ENCODE measurements at places on chromosomes 6 and 20.

DNA sequence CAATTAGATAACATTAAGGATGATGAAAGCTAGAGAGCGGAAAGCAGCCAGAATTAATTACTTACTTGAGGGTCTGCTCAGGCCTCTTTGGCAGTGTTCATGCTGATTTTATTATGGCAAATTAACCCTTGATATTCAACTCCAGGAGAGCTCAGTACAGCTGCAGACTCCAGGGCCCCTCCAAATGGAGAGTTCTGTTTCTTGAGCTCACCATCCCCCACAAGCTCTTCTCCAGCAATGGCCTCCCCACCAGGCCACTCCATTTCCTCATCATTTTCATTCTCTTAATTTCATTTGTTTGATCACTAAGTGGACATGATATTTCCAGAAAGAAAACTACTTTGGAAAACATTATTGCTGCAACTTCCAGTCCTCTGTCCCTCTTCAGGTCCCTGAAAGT is 513.3 kb upstream of the NOX3 start:
- no peak for DNase-seq

DNA sequence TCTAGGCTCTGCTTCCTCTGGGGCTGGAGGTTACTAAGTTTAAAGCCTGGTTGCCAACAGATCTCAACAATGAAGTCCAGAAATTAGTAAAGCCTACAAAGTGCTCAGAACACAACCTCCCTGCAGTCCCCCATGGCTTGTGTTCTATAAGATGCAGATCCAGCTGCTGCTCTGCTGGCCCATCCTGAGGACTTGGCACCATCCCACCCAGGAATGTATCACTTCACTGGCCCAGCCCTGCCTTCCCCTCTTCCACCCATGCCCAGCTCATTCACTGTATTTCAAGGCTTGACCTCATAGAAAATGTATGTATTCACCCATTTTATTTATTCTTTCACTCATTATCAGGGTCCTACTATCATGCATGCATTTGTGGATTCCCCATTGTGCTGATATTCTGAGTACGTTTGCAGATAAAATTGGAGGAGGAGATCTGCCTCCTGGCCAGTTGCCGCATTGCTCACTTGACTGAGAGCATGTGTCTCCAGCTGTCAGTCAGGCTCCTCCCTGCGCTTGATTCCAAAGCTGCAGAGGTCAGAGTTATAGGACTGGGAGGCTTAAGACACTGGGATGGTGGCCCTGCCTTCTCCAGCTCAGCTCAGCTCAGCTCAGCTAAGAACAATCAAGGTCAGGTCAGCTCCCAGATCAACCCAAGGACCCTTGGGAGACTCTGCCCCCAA is 104.8 kb downstream of the MAFB start:
- DNase-seq, result no peak

GRCh38 chr20:51959066-51959542 is 156.8 kb upstream of the SALL4 start:
- DNase-seq, result no peak

GRCh38 chr6:162852840-162853577 is 125.2 kb downstream of the PACRG start:
- no peak for DNase-seq

- no peak for DNase-seq
These were observed 4.3 kb upstream of the COL20A1 start for GRCh38 chr20:63288581-63289251.

GRCh38 chr6:41280381-41281057 is 6.0 kb downstream of the TREM1 start:
- DNase-seq, result no peak

GRCh38 chr6:36533321-36533720 is 14.0 kb downstream of the STK38 start:
- DNase-seq, result no peak

- no peak for DNase-seq
These were observed 30.0 kb upstream of the TMEM14A start for GRCh38 chr6:52640916-52641315.

DNA sequence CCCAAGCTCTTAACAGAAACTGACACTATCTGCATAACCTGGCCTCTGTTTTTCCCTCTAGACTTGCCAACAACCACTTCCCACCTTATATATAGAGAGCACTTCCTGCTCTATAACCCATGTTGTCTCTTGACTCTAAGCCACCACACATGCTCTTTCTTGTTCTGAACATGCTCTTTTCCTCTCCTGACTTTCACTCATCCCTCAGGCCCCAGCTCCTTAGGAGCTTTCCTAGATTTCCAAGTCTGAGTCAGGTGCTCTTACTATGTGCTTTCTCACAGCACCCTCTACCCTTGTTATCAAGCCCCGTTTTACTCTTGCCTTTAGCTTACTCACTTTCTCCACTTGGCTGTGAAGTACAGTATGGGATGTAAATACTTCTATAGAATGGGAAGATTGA is 143.9 kb upstream of the EYA4 start:
- no peak for DNase-seq

DNA sequence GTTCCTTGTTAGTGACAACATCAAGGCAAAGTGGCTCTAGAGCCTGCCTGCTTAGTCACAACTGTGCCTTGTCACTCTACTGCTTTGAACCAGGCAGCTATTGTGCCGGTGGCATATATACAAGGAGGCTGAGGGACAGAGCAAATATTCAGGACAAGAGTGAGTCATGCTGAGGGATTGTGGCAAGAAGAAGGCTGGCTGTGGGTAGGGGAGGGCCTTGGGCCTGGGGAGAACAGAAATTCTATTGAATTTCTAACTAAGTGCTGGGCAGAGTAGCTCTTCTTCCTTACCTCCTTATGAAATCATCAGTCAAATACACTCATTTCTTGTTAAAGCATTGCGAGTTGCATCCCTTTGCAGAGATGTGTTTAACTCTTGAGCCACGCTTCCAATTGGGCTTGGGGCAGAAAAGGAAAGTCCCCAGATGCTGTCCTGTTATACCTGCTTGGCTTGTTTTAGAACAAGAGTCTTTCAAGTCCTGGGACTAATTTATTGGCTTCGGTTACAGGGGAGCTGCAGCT is 59.7 kb downstream of the PFDN4 start:
- DNase-seq, result no peak

DNA sequence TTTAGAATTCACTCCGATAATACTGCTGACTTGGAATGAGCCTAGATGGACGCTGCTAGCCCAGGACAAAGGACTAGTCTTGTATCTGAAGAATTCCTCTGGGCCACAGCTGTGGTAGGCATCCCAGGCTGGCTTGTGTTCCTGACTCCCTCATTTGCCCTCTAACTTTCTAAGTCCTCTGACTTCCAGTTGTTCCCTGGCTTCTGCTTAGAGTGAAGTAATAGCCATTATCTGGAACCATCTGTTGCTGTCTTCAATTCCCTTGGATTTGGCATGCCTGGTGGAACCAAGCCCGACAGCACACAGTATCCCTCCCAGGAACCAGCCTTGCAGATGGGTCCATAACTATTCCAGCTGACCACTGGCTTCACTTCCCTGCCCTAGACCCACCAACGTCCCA is 376.0 kb downstream of the SYNE1 start:
- DNase-seq, result no peak

DNA sequence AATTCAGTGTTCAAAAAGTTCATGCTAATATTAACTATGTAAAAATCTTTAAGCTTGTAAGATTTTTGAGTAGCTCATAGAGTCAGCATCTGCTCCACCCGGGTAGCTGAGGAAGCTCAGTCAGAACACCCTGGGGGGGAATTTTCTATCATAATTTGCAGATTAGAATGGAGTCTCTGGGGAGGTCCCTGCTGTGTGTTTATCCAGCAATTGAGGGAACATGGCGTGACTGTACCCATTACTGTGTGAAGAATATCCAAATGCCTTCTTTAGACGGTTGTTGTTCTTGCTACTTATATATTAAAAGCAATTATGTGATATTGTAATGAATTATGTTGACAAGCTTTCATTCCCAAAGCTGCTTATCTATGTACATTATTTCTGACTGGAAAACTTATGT is 64.8 kb downstream of the AIG1 start:
- DNase-seq, result no peak

DNA sequence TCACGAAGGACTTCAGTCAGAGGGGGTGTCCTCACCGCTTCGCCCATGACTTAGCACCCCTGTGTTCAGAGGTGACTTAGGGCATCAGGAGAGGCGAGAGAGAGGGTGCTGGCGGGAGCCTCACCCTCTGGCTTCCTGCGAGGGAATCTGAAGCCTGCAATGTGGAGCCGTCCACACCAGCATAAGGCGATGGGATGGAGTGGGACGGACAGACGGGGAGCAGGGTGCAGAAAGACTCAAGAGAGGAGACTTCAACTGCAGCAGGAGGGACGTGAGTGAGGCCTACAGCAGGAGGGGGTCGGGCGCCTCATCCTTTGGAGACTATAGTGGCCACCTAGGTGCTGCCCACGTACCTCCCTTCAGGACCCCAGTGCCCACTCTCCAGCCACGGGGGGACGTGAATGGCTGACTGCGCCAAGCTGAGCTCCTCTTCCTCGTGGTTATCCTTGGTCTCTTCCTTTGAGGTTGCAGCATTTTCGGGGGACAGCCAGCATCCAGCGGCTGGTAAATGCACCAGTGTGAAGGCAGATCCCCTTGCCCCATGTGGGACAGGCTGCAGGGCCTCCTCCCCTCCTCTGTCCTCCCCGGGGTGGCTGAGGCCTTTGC is 26.9 kb upstream of the MLN start:
- no peak for DNase-seq

DNA sequence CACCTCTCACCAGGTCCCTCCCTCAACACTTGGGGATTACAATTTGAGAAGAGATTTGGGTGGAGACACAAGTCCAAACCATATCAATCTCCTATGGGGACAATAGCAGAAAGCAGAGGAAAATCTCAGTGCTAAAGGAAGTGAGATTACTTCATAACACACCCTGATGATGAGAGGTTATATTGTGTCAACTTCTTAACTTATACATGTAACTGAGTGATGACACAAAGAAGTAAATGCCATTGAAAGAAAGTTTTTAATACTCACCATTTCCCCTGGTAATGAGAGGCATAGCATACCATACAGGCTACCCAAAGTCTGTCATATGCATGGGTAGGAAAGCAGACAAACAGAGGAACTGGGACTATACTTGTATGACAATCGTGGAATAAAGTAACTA is 137.2 kb downstream of the MMUT start:
- DNase-seq, result no peak

- no peak for DNase-seq
These were observed 4.6 kb downstream of the RSPO4 start for GRCh38 chr20:997486-997885.

DNA sequence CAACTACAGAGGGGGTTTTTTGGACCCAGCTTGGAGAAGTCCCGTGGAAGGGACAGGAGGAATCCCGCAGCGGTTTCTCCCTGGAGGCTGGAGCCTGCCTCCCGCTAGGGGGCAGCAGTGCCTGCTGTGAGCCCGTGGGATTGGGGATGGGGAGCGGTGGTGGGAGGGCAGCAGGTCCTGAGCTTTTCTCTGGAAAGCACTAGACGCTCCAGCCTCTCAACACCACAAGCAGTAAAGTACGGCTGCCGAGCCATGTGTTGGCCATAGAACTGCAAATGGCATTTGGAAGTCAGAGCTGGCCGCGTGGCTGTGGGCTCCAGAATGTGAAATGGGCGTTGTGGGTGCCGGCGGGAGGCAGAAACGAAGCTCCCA is 47.8 kb downstream of the GMPR start:
- DNase-seq, result no peak

GRCh38 chr6:20900389-20901160 is 366.3 kb downstream of the CDKAL1 start:
- no peak for DNase-seq

DNA sequence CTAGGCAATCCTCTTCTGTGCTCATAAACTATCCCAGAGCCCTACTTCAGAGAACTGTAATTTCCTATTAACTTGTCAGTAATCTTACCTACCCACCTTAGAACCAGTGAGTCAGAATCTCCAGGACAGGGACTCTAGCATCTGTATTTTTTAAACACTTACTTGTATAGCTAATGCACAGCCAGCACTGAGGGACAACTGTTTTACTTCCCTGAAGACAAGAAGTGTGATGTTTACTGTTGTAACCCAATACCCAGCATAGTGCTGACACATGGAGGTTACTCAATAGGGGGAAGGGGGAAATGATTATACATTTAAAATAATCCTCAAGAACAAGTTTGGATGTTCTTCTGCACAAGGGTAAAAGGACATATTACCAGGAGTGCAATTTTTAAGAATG is 130.8 kb downstream of the BTBD9 start:
- no peak for DNase-seq

DNA sequence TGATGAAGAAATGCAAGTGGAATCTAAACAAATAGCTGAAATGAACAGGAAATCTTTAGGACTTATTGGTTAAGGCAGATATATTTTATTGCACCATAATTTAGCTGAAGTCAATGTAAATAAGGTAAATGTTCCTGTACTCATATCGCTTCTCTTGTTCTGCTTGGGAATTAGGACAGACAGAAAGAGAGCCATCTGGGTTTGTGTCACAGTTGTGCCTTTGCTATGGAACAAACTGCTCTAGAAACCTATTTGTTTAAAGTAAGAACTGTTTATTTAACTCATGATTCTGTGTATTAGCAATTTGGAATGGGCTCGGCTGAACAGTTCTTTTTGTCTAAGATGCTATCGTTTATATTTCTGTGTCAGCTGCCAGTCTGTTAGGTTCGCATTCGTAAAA is 143.8 kb upstream of the KHDRBS2 start:
- no peak for DNase-seq

DNA sequence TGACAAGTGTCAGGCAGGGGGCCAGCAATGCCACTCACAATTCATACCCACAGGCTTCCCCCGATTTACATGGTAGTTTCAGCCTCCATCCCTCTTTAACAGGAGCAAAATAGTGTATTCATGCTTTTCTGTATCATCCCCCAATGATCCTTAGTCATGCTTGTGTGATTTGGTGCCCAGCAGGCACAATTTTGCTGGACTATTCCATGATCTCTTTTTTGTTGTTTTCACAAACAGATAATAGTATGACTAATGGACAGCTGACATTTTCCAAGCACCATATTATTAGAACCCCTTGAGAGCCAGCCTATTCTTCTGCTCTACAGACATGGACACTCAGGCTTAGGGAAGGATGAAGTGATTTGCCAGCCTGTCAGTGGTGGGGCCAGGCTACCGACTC is 128.2 kb upstream of the RIPOR2 start:
- DNase-seq, result no peak

DNA sequence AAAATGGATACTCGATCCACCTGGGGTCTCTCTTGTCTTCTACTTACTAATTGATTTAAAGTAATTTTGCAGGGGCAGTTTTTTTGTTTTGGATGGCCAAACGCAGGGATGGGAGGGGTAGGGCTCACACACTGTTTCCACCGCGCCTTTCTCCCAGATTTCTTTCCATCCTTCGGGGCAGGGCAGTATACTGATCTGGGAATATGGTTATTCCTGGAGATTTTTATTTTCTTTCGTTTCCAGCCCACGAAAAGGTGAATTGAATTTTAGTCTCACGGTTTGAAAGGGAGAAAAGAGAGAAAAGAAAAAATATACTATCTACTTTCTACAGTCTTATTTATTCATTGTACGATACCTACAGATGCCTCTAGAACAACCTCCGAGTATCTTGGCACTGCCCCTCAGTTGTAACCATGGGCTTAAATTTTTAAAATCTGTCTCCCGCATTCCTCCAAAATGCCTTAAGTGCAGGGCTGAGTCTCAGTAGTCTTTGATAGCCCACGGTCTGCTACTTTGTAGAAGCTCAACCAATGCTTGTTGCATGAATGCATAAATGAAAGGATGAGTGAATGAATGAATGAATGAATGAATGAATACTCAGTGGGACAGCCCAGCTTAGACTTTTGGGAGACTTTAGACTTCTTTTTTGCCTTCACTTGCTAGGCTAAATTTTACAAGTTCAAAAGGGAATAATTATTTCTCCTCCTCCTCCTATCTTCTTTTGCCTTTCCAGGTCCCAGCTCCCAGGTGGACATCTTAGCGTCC is 18.1 kb upstream of the TRIM27 start:
- no peak for DNase-seq

GRCh38 chr6:53439556-53439955 is 90.8 kb upstream of the ELOVL5 start:
- no peak for DNase-seq

Measured in stimulated activated CD4-positive, alpha-beta T cell treated with anti-CD3 and anti-CD28 coated beads, Interleukin-1b, Interleukin-23, amount 100 ng/mL, for 1 hour (primary cell).